ENCODE measurements at places on chromosomes 3 and 15.
A peak's percentile ranks its signal among the peaks of the same experiment; 100 is the strongest.

GRCh38 chr3:126685493-126685892 is 18.5 kb upstream of the CHCHD6 start:
- no peak for DNase-seq

- DNase-seq = peak; percentile 95
Measured at GRCh38 chr3:176274161-176274560, 923.1 kb downstream of the TBL1XR1 start.

- DNase-seq = no peak
Measured at GRCh38 chr3:31185062-31185357, 290.5 kb upstream of the GADL1 start.

- DNase-seq = no peak
Measured at GRCh38 chr3:17431004-17431403, 311.4 kb downstream of the TBC1D5 start.

DNA sequence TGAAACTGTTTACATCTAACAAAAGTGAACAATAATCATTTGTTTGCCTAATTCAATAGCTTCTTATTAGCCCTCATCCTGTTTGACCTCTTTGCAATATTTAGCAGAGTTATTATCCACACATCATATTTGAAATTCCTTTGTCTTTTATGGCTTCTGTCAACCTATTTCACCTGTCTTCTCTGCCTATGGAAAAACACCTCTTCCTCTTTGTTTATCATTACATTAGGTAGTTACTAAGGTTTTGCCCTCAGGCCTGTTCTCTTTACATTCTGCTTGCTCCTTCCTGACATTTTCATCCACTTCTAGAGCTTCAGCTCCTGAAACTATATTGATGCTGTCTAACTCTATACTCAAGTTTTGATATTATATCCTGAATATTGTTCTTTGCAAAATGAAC is 183.0 kb downstream of the SUCNR1 start:
- DNase-seq = peak; percentile 65

GRCh38 chr15:73237910-73238309 is 130.8 kb downstream of the HCN4 start:
- no peak for DNase-seq

DNA sequence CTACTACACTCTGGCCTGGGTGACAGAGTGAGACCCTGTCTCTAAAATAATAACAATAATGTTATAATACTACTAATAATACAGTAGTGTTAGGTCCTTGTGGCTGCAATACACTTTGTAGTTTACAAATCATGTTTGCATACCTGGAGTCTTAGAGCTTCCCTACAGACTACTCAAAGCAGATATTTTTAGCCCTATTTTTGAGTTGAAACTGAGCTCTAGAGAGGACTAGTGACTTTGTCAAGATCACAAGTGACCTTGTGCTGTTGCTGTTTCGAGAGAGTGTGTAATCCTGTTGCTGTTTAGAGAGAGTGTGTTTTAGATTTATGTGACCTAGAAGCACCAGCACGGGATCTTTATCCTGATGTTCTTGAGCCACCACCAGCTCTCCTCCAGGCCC is 105.3 kb upstream of the RNU6-1 start:
- no peak for DNase-seq

- no peak for DNase-seq
Measured at GRCh38 chr15:86066174-86066834, 13.4 kb upstream of the AGBL1 start.

GRCh38 chr3:193778676-193779075 is 185.7 kb downstream of the OPA1 start:
- no peak for DNase-seq

GRCh38 chr15:41483115-41483514 is 10.6 kb upstream of the ITPKA start:
- no peak for DNase-seq

DNA sequence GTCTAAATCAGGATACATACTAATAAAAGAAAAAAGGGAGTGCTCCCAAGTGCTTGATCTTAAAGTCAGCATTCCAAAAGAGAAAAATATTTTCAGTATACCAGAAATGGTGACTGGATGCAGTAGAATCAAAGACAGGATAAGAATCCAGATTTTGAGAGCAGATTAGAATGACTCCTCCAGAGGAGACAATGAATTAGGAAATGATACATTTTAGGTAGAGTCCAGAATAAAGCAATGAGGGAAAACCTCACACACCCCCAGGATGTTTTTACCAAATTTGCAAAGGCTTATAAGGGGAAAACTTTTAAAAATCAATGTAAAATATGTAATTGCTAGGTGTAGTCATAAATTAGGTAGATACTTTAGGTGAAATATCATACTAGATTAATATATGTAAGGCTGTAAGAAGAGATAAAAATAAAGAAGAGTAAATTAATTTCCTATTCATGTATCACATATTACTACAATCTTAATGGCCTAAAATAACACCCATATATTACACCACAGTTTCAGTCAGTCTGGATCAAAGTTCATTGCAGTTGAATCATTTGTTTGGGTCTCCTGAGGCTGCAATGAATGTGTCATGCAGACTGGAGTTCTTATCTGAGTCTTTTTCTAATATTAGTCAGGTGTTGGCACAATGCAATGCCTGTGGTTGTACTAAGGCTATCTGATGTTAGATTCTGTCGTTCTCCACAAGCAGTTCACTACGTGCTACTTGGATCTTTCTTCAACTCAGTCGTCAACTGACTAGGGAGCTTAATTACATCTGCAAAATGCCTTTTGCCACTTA is 547.8 kb upstream of the EPHA6 start:
- no peak for DNase-seq

DNA sequence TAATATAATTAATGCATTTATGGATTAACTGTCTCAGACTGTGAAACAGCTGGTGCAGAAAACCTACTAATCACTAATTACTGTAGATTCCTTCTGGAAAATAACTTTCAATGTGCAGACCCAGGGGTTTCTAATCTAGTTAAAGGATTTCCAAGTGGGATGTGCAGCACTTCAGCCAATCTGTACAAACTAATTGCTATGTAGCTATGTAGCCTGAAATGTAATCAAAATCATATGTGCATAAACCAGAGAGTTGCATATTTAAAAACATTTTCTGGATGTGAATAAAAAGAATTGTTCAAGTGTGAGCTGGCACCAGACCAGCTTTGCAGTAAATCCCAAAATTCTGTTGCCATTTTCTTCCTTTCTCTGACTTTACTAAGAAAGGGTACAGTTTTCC is 127.5 kb upstream of the CD96 start:
- DNase-seq = no peak

DNA sequence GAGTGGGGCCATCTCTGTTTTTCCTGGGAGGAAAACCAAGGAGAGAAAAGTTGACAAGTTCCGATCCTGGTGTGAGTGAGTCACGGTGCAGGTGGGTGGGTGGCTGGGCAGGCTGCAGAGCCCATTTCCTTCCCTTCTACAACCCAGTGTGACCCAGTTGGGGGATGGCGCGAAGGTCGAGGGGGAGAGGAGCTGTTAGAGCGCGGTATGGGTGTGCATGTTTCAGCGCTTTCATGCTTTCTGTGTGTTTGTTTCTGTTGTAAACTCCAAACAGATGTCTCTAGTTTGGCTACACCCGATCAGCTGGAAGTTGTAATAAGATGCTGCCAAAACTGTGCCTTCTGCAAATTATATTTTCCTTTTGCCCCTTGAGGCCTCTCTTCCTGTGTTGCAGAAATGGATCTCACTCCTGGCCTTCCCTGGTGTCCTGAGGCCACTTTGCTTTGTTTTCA is 3.8 kb downstream of the FAM43A start:
- no peak for DNase-seq

GRCh38 chr15:27065151-27065550 is 94.2 kb downstream of the GABRG3 start:
- no peak for DNase-seq

DNA sequence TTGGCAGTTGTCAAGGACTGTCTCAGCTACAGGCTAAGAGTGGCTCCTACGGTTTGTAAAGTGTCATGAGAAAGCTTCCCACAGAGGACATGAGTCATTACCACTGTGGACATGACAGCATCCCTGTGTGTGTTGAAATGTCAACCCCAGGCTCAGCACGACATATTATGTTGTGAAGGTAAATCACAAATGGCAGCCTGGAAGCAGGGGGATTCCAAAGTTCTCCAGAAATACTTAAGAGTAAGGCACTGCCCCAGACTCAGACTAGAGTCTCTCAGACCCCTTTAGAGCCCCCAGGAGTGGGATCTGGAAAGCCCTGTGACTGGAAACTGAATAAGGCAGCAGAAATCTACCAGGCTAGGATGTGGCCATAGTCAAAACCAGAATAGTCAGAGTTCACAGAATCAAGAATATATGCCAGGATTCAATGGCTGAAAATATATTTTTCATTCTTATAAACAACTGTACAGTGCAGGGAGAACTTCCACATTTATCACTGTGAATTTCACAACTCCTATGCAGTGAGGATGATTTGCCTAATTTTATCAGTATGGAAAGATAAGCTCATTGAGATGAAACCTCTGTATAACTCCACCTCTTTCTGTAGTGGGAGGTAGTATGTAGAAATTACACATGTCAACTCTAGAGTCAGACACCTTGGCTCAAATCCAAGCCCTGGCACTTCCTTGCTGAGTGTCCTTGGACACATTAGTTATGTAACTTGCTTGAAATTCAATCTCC is 237.1 kb upstream of the CFAP20DC start:
- DNase-seq = no peak

DNA sequence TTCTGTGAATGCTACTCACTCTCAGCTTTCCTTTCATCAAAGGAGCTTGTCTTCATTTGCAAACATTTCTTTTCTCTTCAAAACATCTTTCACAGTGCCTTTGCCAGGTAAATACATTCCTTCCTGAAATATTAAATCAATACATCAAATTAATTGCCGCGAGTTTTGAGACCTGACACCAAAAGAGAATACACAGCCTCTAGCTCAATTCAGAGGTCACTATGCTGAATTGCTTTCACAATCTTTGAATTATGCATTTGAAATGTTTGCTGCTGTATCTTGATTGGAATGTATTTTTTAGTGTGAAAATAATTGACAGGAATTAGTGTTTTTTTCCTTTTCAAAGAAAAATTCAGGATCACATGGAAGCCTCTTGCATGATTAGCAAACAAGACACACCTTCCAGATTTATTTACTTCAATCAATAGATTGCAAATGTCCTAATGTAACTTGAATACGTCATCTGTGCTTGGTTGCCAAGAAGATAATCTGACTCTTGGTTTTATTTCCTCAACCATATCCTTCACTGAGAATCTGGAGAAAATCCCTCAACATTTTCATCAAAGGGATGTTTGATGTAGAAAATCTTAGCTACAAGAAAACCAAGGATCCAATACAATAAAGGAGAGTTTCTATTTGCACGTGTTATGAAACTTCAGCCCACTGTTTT is 83.6 kb downstream of the KCNH8 start:
- DNase-seq = no peak

DNA sequence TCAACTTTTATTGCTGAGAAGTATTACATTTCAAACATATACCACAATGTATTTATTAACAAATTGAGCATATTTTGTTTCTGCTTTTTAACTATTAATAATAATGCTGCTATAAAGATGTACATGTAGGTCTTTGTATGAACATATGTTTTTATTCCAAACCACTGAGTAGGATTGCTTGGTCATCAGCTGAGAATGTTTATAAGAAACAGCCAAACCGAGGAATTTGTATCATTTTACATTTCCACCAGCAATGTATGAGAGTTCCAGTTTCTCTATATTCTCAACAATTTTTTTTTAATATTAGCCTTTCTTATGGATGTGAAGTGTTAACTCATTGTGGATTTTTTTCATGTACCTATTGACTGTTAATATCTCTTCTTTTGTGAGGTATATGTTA is 119.5 kb upstream of the MDFIC2 start:
- DNase-seq = no peak

GRCh38 chr3:22981166-22981565 is 222.0 kb upstream of the UBE2E2 start:
- peak; percentile 38 for DNase-seq

- no peak for DNase-seq
Measured at GRCh38 chr15:66940368-66940767, 125.0 kb upstream of the SMAD3 start.

GRCh38 chr3:40574661-40575060 is 49.9 kb downstream of the ZNF621 start:
- DNase-seq = no peak

DNA sequence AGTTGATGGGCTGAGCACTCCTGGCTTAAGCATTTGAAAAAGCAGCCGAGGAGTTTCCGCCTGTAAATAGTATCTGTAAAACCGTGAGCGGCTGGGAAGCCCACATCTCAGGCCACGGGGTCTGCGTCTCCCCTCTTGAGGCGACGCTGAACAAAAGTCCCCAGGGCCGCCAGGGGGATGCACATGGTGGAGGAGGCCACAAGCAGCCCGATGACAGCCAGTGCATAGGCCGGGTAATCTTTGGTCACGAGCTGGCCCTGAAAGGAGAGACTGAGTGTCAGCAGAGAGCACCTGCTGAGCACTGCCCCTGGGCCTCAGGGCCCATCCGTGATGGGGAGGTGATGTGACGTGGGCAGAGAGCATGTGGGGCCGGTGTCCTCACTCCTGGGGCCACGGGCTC is 37.5 kb downstream of the SLC6A20 start:
- DNase-seq = no peak

DNA sequence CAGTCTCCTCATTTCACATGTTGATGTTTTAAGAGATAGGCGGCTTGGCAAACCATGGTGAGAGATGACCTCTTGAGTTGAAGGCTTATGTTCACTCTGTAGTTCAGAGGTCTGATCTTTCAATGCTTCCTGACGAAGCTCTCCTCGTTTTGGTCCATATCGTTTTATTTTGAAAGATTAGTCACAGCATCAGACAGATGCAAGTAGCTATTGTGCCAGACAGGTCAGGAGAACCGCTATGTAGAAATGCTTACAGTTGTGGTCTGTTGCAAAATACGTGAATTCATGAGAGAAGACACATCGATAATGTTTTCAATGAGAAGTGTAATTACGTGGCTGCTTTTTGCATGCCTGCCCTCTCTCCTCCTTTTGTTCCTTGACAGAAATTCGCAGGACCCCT is 47.5 kb downstream of the CHL1 start:
- DNase-seq = no peak

- no peak for DNase-seq
Measured at GRCh38 chr15:45801543-45801942, 166.7 kb downstream of the SQOR start.

- DNase-seq = no peak
Measured at GRCh38 chr15:67370206-67370954, 115.8 kb downstream of the IQCH start.

GRCh38 chr15:64373360-64373759 is 7.9 kb downstream of the PCLAF start:
- DNase-seq = no peak

DNA sequence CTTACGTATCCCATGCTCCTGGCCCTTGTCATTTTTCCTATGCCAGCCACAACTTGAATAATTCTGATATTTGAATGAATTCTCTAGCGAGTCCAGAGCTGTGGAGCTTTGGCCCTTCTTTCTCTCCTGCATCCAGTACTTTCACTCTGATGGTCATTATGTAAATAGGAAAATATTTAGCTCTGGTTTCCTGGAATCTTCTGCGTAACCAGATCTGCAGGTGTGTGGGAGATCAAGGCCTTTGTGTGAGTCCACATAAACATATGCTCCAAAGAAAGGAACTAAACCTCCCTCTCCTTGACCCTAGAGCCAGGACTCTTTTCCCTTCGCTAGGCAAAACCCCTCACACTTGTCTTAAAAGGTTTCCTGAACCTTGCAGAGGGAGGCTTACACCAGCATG is 132.5 kb upstream of the THBS1 start:
- DNase-seq = no peak

- DNase-seq = no peak
Measured at GRCh38 chr3:116473602-116474001, 28.3 kb upstream of the LSAMP start.
